Activated CD4-positive, CD25-positive, alpha-beta regulatory T cell treated with anti-CD3 and anti-CD28 coated beads, Interleukin-2, amount 50 U/mL, for 16 hours (primary cell): ENCODE measurements at places on chromosomes 7 and 10.
A peak's percentile ranks its signal among the peaks of the same experiment; 100 is the strongest.

DNA sequence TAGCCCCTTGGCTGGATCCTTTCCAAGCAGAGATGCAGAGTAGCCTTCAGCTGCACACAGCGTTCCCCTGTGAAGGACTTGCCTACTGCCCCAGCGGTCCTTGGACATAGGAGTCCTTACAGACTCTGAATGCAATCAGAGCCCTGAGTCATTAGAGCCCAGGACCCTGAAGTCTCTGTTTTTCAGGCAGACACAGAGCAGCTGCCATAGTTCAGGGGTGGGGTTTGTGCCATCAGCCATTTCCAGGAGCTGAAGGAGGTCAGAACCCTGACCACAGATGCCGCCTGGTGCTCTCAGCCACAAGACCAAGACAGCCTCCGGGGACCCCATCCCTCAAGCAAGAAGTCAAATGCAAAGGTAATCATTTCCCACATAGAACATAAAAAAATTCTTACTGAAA lies 32.8 kb upstream of the WDFY4 start:
- no peak for DNase-seq

DNA sequence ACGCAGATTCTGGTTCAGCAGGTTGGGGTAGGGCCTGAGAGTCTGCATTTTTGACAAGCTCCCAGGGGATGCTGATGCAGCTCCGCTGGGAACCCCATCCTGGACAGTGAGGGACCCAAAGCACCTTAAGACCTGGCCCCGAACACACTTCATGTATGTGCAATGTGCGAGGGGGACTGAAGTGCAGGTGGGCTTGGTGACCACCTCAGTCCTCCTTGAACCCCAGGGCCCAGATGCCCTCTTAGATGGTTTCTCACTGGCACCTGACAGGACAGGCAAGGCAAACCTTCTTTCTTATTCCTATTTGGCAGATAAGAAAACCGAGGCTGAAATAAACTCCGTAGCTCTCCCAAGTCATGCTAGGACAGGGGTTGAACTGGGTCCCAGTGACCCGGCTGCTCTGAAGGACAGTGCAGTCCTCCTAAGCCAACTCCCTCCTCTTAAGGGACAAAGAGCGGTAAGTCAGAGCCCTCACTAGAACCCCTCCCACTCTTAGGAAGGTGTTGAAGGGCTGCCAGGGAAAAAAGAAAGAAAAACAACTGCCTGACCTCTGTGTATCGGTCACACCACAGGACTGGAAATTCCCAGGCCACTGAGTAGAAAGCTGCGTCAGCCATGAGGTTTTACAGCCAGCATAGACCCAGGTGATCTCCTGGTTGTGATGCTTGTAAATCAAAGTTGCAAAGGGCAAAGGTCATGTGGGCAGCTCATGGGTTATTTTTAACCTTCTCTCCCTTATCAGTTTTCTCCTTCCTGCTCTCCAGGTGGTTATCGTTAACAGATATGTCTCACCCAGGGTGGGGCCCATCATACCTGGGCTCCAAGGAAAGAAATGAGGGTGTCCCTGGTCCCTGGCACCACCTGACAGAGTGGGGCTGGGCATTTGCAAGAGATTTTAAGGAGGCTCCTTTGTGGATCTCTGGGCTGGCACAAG lies 90.9 kb upstream of the SMNDC1 start:
- no peak for DNase-seq

DNA sequence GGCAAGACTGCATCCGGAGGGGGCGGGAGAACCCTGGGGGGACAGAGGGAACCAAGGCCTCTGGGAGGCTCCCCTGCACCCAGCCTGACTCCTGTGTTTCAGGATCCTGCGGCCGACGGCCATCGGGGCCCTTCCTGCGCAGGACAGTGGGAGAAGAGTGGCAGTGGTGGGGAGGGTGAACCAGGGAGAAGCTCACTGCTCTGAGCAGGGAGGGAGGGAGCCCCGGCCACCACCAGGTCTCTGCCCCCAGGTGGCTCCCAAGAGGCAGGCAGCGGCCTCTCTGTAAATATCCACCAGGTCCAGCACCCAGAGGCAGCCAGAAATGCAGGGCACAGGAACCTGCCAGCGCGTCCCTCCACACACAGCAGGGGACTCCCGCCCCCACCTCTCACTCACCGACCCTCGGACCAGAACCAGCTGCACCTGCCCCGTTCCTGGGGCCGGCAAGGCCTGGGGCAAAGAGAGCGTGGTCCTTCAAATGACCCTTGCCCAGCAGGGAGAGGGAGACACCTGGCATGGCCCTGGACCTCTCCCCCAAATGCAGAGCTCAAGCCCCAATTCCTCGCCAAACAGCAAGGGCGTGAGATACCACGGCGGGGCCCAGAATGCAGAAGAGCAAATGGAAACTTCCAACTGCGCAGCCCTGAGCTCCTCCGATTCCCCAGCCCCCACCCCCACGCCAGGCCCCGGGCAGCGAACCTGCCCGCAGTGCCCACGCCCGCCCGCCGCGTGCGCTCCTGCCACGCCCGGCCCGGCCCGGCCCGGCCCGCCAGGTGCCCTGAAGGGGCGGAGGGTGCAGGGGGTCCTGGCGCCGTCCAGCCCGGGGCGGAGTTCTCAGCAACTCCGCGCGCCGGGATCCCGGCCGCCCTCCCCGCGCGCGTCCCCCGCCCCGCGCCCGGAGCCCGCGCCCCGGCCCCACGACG lies 805 bp downstream of the RASGEF1A start:
- no peak for DNase-seq

DNA sequence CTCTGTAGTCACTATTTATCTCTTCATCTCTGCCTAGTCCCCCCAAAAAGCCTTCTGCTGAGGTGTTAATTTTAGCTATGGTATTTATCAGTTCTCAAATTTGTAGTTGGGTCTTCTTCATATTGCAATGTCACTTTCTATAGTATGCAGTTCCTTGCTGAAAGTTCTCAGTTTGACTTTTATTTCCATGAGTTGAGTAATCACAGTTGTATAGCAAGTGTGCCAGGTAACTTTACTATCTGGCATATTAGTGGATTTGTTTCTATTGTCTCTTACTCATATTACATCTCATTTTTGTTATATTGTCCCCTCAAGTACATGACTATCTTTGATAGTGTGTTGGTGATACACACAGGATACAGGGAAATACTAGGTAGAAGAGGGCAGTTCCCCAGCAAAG lies 152.8 kb downstream of the CUBN start:
- no peak for DNase-seq

GRCh38 chr7:124918662-124919061 lies 11.0 kb downstream of the POT1 start:
- no peak for DNase-seq

DNA sequence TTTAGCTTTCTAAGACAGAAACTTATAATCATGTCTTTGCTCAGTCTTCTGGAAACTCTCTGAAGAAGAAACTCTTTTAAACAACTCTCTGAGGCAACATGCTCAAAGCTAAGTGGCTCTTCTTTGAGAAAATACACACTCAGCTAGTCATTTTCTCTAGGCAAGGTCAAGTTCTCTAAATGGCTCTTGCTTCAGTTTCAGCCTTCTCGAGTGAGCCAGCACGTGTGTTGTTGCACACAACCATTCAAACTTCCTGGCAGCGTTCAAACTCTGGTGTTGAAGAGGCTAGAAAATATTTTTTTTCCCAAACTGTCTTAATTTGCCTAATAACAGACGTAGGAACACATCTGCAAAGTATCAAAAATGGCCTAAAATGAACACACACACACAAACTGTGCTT lies 129.1 kb downstream of the THSD7A start:
- DNase-seq, result no peak

GRCh38 chr7:30020535-30020934 lies 6.0 kb downstream of the FKBP14 start:
- DNase-seq, result no peak

- DNase-seq, result no peak
These were observed 7.0 kb downstream of the GPRIN2 start for GRCh38 chr10:46549171-46550075.

- no peak for DNase-seq
These were observed 62.4 kb downstream of the TMEM209 start for GRCh38 chr7:130142654-130143333.

DNA sequence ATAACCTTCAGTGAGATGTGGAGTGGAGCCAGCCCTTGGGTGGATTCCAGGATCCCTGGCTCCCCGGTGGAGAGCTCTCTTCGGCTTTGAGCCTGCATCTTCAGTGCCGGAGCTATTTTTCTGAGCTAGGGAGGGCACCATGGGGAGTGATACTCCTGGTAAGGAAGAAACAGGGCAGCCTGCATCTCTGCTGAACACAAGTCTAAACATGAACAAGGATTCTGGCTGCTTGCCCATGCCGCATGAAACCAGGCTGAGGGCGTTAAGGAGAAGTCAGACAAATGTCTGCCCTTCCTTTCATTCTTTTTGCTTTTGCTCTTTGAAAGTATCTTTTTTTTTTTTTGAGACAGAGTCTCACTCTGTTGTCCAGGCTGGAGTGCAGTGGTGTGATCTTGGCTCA lies 60.4 kb downstream of the EVX1 start:
- DNase-seq, result no peak

GRCh38 chr7:2821161-2821841 lies 22.8 kb downstream of the GNA12 start:
- no peak for DNase-seq

GRCh38 chr7:145156834-145157233 lies 321.0 kb upstream of the TPK1 start:
- DNase-seq, result no peak

- DNase-seq, result no peak
These were observed 5.9 kb downstream of the EBF3 start for GRCh38 chr10:129958148-129958628.

- no peak for DNase-seq
These were observed 27.4 kb downstream of the COL1A2 start for GRCh38 chr7:94422136-94422535.

GRCh38 chr10:5570979-5571810 lies 46.4 kb downstream of the CALML3 start:
- DNase-seq, result no peak

GRCh38 chr10:93376372-93377293 lies 105.5 kb downstream of the MYOF start:
- DNase-seq, result peak; percentile 16

DNA sequence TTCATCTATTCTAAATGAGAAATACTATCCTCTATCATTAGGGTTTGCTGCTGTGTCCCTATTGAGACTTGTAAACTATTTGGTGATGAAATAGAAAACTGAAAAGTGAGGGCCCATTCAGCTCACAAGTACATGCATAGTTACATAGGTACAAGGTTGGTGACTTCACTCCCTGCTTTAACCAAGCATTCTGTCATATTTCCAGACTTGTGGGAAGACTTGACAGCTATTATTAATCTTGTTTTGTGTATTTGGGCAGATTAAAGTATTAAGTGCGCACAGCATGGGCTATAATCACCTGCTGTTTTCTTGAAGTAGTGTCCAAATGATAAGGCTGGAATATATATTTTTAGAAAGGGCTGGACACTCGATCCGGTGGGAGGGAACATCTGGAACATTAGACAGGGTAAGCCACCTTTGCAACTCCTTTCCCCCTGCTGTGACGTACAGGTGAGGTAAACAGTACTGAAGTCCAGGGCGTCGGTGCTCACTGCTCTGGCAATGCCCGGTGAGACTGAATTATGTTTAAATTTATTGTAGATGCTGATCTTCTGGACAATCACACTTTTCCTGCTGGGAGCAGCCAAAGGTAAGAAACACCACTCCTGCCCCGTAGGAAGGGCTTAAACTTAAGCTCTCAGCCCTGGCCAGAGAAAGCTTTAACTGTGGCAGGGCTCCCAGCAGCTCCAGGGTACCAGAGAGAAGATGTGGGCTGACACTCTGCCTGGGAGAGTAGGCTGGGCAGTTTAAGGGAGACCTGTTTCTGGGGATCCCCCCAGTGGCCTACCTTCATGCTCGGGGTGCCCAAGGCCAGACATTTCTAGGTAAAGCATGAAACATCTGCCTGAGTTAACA lies at the start of gene PNLIPRP1:
Gene PNLIPRP1 (plus strand): TSS at position 370 of the 855 bp plus-strand sequence. CDS start 171 bp downstream, at position 541.
- DNase-seq, result no peak

- no peak for DNase-seq
These were observed 371.9 kb upstream of the CHRM2 start for GRCh38 chr7:136496551-136496950.

DNA sequence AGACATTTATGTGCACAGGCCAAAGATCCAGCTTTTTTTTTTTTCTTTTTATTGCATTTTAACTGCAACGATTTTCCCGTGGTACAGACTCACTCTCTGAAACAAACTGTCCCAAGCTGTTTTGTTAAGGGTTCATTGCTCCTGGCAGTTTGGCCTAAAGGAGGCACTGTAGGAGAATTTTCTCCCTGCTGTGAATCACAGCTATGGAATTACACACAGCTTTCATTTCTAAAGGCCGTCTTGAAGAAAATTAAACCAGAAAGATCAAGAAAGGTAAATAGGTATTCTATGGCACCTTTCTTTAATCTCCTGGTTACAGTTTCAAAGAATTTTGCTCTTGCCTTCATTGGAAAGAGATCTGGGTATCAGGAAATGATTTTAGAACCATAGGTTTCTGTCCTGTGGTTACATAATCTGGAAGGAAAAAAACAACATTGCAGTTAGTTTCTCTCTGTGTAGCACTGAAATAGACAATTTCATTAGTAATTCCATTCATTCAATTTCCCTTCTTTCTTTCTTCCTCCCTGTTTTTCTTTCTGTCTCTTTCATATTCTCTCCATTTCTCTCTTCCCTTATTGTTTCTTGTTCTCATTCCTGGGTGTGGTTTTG lies 51.2 kb downstream of the PDK4 start:
- no peak for DNase-seq

DNA sequence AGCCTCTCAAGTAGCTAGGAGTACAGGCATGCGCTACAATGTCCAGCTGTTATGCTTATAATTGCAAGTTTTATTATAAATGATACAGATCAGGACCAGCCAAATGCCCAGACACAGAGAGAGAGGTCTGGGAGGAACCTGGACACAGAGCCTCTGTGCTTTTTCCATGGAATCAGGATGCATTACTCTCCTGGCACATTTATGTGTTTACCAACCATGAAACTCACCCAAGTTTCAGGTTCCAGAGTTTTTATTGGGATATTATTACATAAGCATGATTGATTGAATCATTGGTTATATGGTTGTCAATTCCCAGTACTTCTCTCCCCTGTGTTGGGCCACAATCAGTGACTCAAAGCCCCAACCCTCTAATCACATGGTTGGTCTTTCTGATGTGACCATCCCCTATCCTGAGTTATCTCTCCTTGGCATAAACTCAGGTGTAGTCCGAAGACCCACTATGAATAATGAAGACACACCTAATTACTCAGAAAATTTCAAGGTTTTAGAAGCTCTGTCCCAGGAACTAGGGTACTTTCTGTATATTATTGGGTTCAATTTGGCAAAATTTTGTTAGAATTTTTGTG lies 30.6 kb downstream of the MXI1 start:
- no peak for DNase-seq

- DNase-seq, result no peak
These were observed 26.5 kb downstream of the KLF6 start for GRCh38 chr10:3758491-3758970.

GRCh38 chr10:33087152-33087551 lies 129.1 kb upstream of the ITGB1 start:
- no peak for DNase-seq

- DNase-seq, result no peak
These were observed 602.2 kb downstream of the LRMDA start for GRCh38 chr10:76033457-76034196.

DNA sequence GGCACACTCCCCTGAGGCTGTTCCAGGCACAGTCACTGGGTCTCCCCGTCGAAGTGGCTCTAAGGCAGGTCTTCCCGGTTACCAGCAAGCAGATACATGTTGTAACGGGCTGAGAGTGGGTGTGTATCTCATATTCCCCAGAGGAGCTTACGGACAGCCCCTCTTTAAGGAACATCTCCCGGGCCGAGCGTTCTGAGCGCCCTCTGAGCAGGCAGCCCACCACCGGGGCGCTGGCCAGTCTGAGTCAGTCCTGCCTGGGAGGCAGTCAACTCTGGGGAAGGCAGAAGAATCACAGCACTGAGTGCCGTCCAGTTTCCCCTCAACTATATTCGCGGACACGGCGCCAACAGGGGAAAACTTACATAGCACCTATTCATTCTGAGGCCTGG lies 117.4 kb downstream of the LHPP start:
- no peak for DNase-seq

GRCh38 chr7:135714534-135715009 lies 13.4 kb downstream of the SLC13A4 start:
- DNase-seq, result no peak
